ENCODE measurements at places on chromosomes 1 and 21.

GRCh38 chr1:35594005-35594760, 21.1 kb downstream of the TFAP2E start:
- no peak for DNase-seq

DNA sequence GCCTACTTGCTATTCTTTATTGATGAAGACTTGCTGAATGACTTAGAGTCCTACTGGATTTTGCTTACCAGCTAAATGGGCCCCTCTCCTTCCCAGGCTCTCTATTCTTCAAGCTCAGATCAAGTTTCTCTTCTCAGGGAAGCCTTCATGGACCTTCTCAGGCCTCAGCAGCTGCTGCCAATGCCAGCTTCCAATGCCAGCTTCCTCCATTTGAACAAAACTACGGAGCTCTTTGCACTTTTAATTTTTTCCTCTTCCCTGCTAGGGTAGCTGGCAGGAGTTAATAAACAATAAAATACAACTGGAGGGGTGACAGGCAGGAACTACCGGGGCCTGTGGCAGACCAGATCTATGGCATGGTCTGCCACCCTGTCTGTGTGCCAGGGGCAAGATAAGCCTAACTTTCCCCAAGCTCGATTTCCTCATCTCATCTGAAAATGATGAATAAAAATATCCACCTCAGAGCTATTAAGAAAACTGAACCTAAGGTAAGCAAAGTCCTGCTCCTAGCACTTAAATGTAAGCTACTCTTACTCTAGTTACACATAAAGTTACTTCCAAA, 995 bp upstream of the IPO13 start:
- DNase-seq, result no peak

- no peak for DNase-seq
These were observed 32.0 kb downstream of the DNAJC6 start for GRCh38 chr1:65341381-65341780.

GRCh38 chr21:20970691-20971090, 27.5 kb upstream of the NCAM2 start:
- no peak for DNase-seq

DNA sequence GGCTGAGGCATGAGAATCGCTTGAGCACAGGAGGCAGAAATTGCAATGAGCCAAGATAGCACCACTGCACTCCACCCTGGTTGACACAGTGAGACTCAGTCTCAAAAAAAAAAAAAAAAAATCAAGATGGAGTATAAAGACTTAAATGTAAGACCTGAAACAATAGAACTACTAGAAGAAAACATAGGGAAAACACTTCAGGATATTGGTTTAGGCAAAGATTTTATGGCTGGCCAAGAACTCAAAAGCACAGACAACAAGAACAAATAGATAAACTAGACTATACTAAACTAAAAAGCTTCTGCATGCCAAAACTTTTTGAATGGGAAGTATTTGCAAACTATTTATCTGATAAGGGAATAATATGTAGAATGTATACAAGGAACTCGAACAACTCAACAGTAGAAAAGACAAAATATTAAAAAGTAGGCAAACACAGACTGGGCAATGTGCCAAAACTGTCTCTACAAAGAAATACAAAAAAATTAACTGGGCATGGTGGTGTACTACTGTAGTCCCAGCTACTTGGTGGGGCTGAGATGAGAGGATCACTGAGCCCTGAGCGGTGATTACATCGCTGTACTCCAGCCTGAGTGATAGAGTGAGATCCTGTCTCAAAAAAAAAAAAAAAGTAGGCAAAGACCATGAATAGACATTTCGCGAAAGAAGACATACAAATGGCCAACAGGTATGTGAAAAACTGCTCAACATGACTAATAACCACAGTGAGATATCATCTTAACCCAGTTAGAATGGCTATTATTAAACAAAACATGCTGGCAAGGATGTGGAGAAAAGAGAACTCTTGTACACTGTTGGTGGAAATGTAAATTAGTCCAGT, 25.3 kb downstream of the DTL start:
- DNase-seq, result no peak

DNA sequence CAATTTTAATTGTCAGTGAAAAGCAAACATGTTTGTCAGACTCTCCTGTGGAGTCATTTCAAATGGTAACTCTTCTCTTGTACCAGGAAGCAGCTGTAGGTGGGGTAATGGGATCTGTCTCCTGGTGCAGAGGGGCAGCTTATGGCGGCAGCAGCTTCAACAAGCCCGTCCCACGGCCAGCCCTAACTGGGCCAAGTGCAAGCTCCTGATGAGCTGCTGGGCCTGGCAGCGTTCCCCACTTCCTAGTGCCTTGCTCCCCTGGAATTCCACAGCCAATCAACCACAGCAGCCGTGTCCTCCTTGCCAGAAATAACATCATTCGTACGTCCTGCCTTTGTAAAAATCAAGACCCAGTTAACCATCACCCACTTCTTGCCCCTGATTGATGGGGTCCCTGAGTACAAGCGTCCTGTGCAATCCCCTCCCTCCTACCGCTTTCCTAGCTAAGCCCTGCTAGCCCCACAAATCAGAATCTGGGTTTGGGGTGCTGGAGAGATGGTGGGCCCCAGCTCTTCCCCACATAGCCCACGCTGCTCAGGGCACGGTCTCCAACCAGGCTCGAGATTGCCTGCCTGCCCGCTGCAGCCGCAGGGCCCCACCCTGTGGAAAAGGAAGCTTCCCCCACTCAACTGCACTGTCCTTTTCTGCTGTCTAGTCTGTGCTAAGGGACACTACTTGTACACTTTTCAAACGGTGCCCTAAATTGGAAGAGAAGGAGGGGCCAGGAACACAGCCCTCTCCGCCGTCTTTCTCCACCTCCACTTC, 61.2 kb downstream of the TOR1AIP2 start:
- no peak for DNase-seq

DNA sequence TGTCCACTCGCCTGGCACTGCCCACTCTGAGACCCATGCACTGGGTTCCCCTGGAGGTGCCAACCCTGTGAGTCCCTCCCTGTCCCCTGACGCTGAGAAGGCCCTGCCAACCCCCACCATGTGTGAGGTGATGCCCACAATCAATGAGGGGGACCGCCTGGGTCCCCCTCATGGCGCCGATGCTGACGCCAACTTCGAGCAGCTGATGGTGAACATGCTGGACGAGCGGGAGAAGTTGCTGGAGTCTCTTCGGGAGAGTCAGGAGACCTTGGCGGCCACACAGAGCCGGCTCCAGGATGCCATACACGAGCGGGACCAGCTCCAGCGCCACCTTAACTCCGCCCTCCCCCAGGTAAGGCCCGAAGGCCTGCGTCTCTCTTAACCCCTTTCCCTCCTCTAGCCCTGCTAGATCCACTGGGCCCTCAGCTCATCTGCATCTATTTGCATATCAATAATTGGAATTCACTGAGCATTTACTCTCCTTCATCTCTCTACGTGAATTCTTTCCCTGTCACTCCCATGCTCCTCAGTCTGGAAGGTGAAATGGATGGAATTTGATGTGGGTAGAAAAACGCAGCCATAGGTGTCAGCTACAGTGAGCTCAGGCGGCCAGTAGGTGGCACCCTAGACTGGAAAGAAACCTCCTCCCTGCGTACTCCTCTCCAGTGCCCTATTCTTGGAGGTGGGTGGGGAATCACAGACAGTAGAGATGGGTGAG, 12.8 kb downstream of the PPFIA4 start:
- DNase-seq, result peak; percentile 58

- DNase-seq, result peak; percentile 63
These were observed 7.7 kb downstream of the ENSA start for GRCh38 chr1:150621497-150622302.

DNA sequence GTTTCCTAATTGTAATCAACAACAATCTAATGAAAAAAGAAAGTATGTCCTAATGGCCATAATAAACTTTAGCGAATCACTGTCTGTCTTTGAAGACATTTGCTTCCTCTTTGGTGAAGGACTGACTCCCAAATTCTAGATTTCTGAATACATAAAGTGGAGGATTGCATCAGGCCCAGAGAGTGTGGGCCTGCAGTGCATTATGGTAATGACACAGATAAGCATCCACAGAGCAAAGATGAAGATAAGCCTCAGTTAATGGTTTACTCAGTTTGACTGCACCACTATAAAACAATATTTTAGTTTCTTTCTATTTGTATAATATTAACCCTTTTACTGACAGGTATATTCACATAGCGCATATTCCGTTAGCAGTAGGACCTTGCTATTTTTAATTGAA, 365.5 kb downstream of the KCTD3 start:
- no peak for DNase-seq

DNA sequence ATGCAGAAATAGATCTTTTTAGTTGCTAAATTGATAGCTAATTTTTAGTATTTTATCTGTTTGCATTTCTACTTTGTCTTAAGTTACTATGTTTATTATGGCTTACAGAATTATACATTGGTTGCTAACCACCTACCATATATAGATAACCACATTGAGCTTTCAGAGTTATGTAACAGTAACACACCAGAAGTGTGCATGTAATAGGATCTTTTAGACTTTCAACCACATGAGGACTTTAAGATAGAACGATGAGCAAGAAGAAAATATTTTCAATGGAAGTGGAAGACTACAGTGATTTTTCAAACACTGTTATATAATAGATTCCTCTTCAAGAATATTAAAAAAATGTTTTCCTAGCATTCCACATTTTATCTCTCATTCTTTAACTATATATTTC, 28.8 kb downstream of the TOR1AIP1 start:
- no peak for DNase-seq

GRCh38 chr1:172375211-172375631, 45.3 kb upstream of the C1orf105 start:
- DNase-seq, result no peak

DNA sequence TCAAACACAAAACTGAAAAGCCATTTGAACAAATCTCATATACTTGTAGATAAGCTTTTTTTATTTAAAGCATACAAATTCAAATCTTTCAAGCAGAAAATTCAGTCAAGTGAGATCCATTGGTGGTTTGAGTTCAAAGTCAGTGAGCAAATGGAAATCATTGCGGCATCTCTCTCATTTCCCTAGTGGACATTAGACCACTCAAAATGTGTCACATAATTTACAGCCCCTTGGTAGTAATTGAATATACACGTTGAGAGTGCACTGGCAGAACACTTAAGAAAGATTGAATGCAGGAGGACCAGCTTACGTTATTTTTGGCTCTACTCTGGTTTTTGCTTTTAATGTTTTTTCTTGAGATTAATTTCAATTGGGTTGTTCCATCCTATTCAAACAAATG, 633.7 kb downstream of the USP25 start:
- no peak for DNase-seq

All from HCEC 1CT (cell line).